Esophagus mucosa (tissue), 1 donor: ENCODE measurements at places on chromosomes 6 and 20.

GRCh38 chr6:141956868-141957267 is 175.9 kb upstream of the GJE1 start:
- ATAC-seq = no peak

DNA sequence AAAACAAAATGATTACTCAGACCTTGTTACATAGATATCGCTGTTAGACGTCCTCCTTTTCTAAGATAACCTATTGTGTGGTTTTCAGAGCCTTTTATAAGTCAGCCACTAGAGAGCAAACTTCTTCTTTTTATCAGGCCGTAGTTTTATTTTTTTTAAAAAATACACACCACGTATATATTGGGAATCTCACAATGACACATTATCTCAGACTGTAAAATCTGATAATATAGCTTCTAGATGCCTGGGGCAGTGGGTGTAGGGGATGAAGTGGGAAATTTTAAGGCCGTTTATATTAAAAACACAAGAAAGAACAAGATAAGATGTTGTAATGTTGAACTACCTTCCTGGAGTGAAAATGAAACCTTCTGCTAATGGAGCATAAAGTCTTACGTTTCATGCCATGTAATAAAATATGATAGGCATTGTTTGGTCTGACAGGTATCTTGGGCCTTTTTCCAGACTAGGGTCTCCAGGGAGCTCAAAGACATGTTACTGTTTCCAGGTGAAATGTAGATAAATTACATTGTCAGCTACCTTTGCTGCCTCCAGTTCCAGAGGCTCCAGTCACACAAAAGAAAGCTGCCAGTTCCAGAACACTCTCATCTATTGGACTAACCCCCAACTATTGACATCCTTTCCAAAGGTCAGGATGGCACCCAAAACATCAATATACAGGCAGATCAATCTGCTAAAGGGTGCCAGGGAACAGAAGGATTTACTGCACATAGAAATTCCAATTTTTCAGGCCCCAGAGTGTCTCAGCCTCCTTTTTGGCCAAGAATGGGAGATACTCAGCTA is 130.2 kb upstream of the AKIRIN2 start:
- peak; percentile 37 for ATAC-seq

GRCh38 chr20:33010133-33010504 is 2.6 kb downstream of the BPIFB2 start:
- ATAC-seq = no peak

DNA sequence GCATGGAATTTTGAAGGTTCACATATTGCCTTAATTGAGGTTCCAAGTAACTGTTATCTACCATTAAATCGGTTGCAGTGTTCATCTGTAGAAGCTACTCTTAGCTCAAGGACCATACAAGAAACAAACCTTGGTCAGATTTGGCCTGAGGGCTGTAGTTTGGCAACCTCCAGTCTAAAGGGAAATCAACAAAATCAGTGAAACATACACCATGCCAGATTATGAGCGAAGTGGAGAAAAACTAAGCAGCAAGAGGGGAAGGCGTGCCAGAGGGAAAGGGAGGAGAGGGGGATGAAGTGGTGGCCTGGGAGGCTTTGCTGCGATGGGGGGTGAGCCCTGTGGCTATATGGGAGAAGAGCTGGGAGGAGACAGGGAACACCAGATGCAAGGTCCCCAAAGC is 8.8 kb upstream of the SNAI1 start:
- ATAC-seq = no peak

- no peak for ATAC-seq
These were observed 188.2 kb downstream of the SIM1 start for GRCh38 chr6:100276311-100277057.

DNA sequence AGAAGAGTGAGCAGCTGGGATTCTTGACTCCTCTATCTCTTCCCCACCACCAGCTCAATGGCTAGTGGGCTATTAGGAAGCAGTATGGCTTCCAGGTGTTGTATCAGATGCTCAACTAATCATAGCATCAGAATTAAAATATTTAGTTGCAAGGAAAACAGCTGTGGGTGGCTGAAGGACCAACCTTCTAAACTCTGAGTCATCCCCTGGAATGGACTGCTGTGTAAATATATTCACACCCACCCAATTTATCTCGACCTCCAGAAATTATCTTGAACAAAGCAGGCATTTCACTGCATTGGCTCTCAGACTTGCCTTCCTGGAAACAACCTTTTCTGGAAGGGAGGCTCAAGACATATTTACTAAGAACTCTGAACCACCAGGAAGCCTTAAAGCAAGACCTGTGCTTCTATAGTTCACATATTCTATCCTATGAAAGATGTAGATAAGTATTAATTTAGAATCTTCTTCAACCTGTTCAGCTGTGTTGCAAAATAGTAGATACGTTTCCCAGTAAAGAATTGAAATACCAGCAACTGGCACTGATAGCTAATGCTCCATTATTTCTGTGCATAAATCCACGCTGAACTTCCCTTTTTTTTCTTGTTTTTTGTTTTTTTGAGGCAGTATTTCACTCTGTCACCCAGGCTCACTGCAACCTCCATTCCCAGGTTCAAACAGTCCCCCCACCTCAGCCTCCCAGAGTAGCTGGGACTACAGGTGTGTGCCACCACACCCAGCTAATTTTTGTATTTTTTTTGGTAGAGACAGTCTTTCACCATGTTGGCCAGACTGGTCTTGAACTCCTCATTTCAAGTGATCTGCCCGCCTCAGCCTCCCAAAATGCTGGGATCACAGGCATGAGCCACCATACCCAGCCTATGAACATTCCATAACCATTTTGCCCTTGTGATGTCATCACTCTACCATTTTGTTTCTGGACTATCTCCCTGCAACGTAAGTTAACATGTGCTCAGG is 56.9 kb upstream of the CD2AP start:
- ATAC-seq = no peak

DNA sequence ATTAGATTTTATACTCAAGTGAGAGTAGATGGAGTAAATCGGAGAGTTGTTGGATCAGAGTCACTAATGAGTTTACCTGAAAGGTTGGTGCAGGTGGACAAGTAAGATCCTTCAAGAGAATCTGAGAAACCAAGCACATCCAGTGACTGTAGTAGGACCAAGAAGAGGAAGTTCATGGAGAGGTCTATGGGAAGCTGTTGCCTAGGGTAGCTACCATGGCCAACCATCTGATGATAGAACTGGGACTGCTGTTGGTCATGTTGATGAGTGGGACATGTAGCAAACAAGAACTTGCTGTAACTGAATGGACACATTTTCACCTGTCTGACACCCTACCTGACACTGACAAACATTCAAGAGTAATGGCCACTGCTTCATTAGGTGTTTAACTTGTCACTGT is 11.3 kb upstream of the ADGB start:
- no peak for ATAC-seq

DNA sequence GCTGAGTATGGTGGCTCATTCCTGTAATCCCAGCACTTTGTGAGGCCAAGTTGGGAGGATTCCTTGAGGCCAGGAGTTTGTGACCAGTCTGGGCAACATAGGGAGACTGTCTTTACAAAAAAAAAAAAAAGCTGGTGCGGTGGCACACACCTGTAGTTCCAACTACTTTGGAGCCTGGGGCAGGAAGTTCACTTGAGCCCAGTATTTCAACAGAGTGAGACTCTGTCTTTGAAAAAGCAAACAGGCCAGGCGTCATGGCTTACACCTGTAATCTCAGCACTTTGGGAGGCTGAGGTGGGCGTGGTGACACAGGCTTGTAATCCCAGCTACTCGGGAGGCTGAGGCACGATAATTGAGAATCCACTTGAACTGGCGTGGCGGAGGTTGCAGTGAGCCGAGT is 28.7 kb downstream of the MYBL2 start:
- ATAC-seq = no peak

- ATAC-seq = no peak
These were observed 143.6 kb downstream of the RCAN2 start for GRCh38 chr6:46347669-46348068.

- no peak for ATAC-seq
These were observed 26.1 kb downstream of the DUSP22 start for GRCh38 chr6:318243-318890.

GRCh38 chr6:89353702-89354392 is 1.3 kb upstream of the UBE2J1 start:
- no peak for ATAC-seq

GRCh38 chr6:150231525-150231850 is 88.6 kb downstream of the PPP1R14C start:
- no peak for ATAC-seq

GRCh38 chr20:3654326-3655130 is 8.7 kb downstream of the GFRA4 start:
- ATAC-seq = no peak

DNA sequence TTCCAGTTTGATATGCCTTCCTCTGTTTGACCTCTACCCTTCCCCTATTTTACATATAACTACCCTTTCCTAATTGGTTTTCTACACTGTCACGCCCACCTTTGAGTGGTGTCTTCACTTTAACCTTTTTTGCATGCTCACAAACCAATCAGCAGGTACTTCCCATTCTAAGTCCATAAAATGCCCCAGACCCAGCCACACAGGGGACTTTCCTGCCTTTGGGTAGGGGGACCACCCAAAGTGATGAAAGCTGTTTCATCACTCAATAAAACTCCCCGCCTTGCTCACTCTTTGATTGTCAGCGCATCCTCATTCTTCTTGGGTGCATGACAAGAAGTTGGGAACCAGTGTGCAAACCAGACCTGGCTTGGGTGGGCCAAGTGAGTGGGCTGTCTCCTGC is 20.5 kb upstream of the SNRPC start:
- ATAC-seq = no peak

GRCh38 chr6:70413114-70413991 is at the start of gene FAM135A:
Gene FAM135A (plus strand): TSS chr6:70413508. CDS start chr6:70428343, 14,835 bp downstream.
- peak; percentile 100 for ATAC-seq

- no peak for ATAC-seq
These were observed 100.7 kb upstream of the PTPN1 start for GRCh38 chr20:50409495-50409894.

DNA sequence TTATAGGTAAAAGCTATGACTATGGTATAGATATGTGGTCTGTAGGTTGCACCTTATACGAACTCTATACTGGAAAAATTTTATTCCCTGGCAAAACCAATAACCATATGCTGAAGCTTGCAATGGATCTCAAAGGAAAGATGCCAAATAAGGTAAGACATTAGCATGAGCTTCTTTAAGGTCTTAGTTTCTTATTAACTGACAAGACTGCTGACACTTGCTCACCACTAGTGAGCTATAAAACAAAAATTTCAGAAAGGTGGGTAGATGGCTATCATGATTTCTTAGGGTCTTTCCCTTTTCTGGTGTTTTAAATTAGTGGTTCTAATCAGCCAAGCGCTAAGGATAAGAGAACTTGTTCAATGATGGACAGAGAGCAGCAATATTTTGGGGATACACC is 21.9 kb downstream of the FAM217A start:
- ATAC-seq = no peak

DNA sequence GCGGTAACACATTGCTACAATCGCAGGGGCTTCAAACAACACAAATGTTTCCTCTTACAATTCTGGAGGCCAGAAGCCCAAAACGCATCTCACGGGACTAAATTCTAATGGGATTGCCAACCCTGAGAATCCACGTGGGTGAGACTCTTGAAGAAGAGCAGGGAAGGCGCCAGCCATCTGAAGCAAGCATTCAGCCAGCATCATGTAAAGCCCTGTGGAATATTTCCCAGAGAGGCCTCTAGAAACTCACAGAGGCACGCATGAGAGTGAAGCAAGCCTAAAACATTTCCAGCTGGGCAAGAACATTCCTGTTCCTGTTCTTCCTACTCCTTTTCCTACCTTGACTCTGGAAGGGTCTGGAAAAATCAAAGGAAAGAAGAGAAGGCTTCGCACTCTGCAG is 19.6 kb upstream of the FNDC1 start:
- ATAC-seq = no peak

GRCh38 chr20:12211361-12211760 is 293.7 kb downstream of the BTBD3 start:
- ATAC-seq = no peak

DNA sequence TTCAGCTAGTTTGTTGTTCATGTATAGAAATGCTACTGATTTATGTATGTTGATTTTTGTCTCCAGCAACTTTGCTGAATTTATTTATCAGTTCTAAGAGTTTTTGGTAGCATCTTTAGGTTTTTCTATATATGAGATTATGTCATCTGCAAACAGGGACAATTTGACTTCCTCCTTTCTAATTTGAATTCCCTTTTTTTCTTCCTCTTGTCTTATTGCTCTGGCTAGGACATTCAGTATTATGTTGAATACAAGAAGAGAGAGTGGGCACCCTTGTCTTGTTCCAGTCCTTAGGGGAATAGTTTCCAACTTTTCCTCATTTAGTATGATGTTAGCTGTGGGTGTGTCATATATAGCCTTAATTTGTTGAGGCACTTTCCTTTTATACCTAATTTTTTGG is 58.2 kb downstream of the CDH26 start:
- no peak for ATAC-seq

DNA sequence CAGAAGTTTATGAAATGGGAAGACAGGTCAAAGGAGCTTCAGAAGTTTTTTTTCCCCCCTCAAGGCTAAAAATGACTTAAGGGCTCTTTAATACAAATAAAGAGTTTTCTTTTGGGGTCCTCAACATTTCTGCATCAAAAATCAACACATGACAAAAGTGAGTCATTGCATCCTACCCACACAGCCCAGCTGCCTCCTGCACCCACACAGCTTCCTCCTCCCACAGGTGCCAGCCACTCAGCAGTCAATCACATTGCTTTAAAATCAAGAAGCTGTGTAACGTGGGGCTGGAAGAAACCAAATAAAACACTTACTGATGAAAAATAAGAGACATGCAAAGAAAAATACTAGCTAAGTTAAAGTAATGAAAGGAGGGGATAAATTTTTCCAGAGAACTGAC is 68.5 kb downstream of the MAP3K5 start:
- no peak for ATAC-seq

DNA sequence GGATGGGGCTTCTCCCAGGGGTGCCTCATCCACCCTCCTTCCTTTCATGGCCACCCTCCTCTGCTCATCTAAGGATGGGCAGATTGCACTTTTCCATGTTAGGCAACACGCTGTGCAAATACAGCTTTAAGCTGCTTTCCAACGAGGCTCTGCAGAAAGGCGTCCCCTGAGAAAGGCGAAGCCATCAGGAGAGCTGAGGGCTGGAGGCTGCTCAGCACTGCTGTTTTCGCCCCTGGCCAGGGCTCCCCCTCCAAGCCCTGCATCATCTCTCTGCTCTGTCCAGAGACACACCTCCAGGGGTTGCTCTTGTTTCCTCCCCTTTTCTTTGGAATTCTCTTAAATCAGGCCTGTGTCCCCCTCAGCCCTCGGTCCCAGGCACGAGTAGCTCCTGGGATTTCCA is 526.1 kb downstream of the CDH26 start:
- no peak for ATAC-seq

- peak; percentile 47 for ATAC-seq
These were observed 291.1 kb downstream of the GJA1 start for GRCh38 chr6:121726596-121726995.

DNA sequence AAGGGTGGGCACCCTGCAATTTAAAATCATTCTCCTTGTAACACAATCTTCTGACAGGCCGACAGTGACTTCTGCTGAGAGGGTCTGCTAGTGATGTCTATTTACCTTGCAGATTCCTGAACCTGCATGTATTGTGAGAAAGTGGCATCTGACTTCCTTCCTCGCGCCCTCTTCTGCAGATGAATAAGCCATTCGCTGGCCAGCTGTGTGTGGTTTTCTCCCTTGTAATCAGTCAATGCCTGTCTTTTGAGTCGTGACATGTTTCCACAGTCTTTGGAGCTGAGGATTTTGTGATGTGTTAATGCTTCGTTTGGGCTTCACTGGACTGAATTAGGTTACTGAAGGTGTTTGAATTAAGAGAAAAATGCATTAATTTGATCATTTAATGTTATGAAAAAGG is 125.3 kb downstream of the GRM1 start:
- no peak for ATAC-seq
